CD4-positive, alpha-beta T cell (primary cell): ENCODE measurements at places on chromosomes 12 and 14. TPM values are rescaled to one million over a fixed set of nuclear protein-coding genes. Genes with fewer than 3 reads are reported as not detected.

DNA sequence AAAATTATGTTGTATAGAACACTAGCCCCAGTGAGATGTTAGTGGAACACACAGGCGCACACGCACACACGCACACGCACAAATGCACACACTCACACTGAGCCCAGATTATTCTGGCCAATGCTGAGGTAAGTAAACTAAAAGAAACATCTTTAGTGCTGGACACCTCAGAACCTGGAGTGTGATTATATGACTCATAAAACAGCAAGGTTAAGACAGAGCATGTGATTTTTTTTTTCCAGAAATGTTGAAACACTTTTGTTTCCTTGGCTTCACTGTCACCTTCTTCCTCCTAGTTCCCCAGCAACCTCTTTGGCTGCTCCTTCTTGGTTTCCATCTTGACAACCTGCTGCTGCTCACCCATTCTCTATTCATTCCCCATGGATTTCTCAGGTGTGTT lies 141.0 kb upstream of the ALG10B start:
- DNase-seq = no peak
- H3K36me3 ChIP-seq = no peaks in the 10 kb centered on the region
- no peaks in the 10 kb centered on the region for H3K4me1 ChIP-seq
- H3K27me3 ChIP-seq = peaks cover 3% of the 10 kb centered on the region

DNA sequence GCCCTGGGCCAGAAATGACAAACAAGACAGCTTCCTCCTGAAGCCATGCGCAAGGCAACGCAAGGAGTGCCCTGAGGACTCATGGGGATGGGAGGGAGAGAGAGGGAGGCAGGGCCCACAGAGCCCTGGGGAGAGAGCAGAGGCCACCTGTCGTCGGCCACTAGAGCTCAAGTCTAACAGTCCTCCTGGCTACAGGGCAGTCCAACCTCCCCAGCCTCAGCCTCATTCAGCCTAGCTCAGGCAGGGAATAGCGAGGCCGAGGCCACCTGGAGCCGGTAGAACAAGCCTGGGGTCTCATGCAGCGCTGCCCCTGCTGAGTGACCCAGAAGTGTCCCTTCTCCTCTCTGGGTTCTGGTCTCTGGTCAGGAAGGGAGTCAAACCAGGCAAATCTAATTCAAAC lies 69.5 kb downstream of the BCL11B start:
- peak overlapping the region; percentile 6 for H3K4me3 ChIP-seq
- H3K4me1 ChIP-seq = peaks cover 99% of the 10 kb centered on the region
- DNase-seq = no peak

Gene FAM161B
- total RNA-seq = 1.7 TPM

GRCh38 chr12:65308601-65309071 lies 30.2 kb downstream of the MSRB3 start:
- H3K4me3 ChIP-seq = no peak overlapping the region
- no peak for DNase-seq
- no peak overlapping the region for H3K27ac ChIP-seq
- H3K4me1 ChIP-seq = no peaks in the 10 kb centered on the region
- H3K27me3 ChIP-seq = no peaks in the 10 kb centered on the region

GRCh38 chr14:101457936-101458740 lies 103.2 kb upstream of the DIO3 start:
- H3K4me3 ChIP-seq = no peak overlapping the region
- H3K4me1 ChIP-seq = peaks cover 14% of the 10 kb centered on the region
- peaks cover 55% of the 10 kb centered on the region for H3K27me3 ChIP-seq
- H3K36me3 ChIP-seq = no peaks in the 10 kb centered on the region
- no peak for DNase-seq

Gene TMEM132C
- not detected for total RNA-seq

DNA sequence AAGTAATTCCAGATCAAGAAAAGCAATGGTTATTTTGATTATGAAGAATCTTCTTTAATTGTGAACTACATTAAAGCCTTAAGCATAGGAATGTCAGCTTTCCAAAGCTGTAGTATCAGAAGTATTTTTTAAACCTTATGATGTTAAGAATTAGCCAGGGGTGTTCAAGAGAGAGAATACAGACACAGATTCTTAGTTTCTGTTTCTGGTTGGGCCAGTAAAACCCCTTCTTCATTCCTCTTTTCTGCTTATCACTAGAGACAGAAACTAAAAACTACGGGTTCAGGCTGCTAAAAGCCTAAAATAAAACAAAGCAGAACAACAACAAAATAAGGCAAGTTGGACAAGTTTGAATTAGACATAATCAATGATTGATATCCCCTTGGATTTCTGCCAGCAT lies 38.2 kb downstream of the IFT43 start:
- H3K4me1 ChIP-seq = no peaks in the 10 kb centered on the region
- H3K27me3 ChIP-seq = no peaks in the 10 kb centered on the region
- DNase-seq = no peak
- no peak overlapping the region for H3K4me3 ChIP-seq
- peaks cover 8% of the 10 kb centered on the region for H3K36me3 ChIP-seq

Gene TRMT61A
- total RNA-seq = 9.8 TPM

Gene SRGAP1
- total RNA-seq = 0.03 TPM

- H3K4me1 ChIP-seq = no peaks in the 10 kb centered on the region
- no peak for DNase-seq
- peaks cover 10% of the 10 kb centered on the region for H3K36me3 ChIP-seq
- no peak overlapping the region for H3K4me3 ChIP-seq
- no peak overlapping the region for H3K27ac ChIP-seq
- no peaks in the 10 kb centered on the region for H3K27me3 ChIP-seq
Observed at GRCh38 chr12:109589240-109589590, 15.6 kb downstream of the MVK start.

GRCh38 chr12:77437206-77437605 lies 371.8 kb upstream of the E2F7 start:
- H3K4me3 ChIP-seq = no peak overlapping the region
- no peaks in the 10 kb centered on the region for H3K36me3 ChIP-seq
- H3K27me3 ChIP-seq = no peaks in the 10 kb centered on the region

Gene OVCH1
- not detected for total RNA-seq

DNA sequence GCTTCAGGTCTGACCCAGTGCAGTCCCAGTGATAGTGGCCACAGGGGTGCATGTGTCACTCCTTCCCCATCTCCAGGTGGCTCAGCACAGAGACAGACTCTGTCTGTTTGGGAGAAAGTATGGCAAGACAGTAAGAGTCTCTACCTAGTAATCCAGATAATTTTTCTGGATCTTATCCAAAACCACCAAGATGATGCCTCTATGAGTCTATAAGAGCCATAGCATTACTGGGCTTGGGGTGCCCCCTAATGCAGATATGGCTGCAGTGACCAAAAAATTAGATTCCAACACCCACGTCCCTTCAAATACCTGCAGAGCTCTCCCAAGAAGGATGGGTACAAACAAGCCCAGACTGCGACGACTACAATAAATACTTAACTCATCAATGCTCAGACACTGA lies 123.8 kb downstream of the GRIP1 start:
- no peak overlapping the region for H3K27ac ChIP-seq
- H3K36me3 ChIP-seq = no peaks in the 10 kb centered on the region
- H3K4me3 ChIP-seq = no peak overlapping the region

Gene KLRG1
- total RNA-seq = 8.4 TPM

Gene LMNTD1
- not detected for total RNA-seq

DNA sequence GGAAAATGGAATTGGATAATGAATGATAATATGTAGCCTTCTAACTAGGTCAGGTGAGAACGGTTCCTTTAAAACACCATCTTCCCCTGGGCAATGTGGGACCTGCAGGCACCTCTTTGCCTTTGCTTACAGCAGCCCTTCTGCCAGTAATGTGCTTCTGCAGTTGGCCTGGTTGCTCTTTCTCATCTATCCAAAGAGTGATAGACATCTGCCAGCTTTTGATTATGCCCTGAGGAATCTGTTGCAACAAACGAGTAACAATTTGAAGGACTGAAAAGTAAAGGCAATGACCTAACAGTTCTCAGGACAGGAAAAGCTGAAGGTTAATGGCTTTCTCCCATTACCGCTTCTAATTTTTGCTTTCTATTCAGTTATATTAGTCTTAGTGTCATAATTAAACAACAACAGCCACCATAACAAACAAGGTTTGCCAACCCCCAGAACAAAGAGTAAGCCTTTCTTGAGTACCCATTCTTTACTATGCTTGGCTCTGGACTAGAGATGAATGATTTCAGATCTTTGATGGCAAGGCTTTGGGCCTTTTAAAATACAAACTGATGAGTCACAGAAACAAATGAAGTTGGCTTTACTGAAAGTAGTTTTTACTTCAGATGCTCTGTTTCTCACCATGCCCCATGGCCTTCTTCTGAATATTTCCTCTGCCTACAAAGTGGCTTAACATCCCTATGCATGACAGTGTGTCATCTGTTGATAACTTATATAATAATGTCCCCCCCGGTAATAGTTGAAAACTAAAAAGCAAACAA lies 76.1 kb upstream of the KRR1 start:
- no peak overlapping the region for H3K27ac ChIP-seq
- no peak for DNase-seq
- H3K4me3 ChIP-seq = no peak overlapping the region

Gene SMIM41
- total RNA-seq = not detected

Gene CDC42BPB
- 7.6 TPM for total RNA-seq

Gene GPR162
- not detected for total RNA-seq

DNA sequence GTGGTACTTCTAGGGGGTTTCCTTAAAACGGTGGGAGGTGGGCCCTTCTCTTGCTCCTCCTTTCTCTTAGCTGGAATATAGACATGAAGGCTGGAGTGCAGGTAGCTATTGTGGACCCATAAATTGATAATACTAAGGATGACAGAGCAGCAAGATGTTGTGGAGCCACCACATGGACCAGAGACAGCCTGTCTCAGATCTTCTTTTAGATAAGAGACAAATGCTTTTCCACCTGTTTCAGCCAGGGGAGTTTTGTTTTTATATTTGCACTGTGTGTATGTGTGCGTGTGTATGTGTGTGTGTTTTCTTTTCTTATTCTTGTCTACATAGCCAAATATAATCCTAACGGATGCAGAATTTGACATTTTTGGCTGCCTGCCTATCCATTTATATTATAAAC lies 62.9 kb upstream of the HIF1A start:
- H3K27ac ChIP-seq = no peak overlapping the region
- no peak for DNase-seq
- H3K36me3 ChIP-seq = no peaks in the 10 kb centered on the region
- no peaks in the 10 kb centered on the region for H3K4me1 ChIP-seq
- no peaks in the 10 kb centered on the region for H3K27me3 ChIP-seq

Gene IFI27
- 1.7 TPM for total RNA-seq

Gene ARMH4
- not detected for total RNA-seq

Gene AQP2
- total RNA-seq = not detected

DNA sequence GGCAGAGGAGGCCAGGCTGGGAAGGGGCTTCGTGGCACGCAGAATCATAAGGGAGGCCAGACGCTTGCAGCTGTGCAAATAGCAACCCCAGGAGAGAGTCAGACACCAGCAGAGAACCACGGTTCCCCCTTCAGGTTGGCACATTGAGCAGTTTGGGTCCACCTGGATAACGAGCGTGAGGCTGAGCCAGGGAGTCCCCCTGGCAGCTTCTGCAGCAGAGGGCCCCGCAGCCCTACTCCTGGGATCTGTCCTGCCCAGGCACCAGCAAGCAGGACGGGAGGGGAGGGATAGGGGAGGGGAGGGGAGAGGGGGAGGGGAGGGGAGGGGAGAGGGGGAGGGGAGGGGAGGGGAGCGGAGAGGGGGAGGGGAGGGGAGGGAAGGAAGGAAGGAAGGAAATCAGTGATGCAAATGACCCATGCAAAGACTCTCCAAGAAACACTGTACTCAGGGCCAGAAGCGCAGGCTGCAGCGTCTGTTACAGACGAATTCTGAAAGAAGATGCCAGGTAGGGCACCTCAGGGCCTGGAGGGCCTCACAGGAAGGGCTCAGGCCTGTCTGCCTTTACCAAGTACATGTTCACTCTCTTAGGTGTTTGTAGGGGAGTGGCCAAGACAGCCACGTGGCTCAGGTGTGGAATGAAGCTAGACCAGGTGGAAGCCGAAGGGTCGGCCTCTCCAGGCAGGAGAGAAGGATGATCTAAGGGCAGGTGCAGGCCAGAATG lies 32.3 kb upstream of the MMP17 start:
- no peak overlapping the region for H3K27ac ChIP-seq
- no peak overlapping the region for H3K4me3 ChIP-seq
- DNase-seq = no peak
- no peaks in the 10 kb centered on the region for H3K27me3 ChIP-seq
- H3K36me3 ChIP-seq = peaks cover 74% of the 10 kb centered on the region
- no peaks in the 10 kb centered on the region for H3K4me1 ChIP-seq

DNA sequence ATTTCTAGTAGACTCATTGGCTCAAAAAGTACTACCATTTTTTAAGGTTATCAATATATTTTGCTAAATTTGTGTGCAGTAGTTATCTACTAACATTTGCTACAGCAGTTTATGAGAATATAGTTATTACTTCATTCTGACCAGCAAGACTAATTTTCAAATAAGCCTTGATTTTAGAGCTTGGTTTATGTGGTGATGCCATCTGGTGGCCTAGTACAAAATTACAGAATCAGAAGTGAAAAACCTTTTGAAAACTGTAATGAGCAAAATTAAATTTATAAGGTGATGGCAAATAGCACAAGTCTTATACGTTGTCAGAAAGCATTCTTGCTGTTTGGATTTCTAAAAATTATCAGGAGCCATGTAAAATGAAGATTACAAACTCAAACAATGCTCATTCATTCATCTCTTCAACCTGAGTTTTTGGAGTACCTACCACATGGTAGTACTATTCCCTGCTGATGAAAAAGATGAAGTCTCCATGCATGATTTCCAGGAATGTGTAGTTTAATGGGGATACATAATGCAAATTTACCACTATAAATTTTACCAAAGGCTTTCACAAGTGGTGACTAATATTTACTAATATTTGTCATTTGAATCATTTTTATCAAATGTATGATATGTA lies 51.0 kb downstream of the MAGOHB start:
- no peaks in the 10 kb centered on the region for H3K27me3 ChIP-seq
- no peak overlapping the region for H3K27ac ChIP-seq
- no peak overlapping the region for H3K4me3 ChIP-seq
- no peaks in the 10 kb centered on the region for H3K36me3 ChIP-seq
- H3K4me1 ChIP-seq = no peaks in the 10 kb centered on the region

- H3K4me3 ChIP-seq = no peak overlapping the region
- no peaks in the 10 kb centered on the region for H3K36me3 ChIP-seq
- H3K27me3 ChIP-seq = no peaks in the 10 kb centered on the region
- H3K4me1 ChIP-seq = peaks cover 4% of the 10 kb centered on the region
- no peak for DNase-seq
Observed at GRCh38 chr12:15575671-15576541, 213.3 kb downstream of the EPS8 start.

Gene ANG
- total RNA-seq = 0.92 TPM

- H3K4me3 ChIP-seq = no peak overlapping the region
- H3K27me3 ChIP-seq = no peaks in the 10 kb centered on the region
- no peaks in the 10 kb centered on the region for H3K36me3 ChIP-seq
- H3K4me1 ChIP-seq = no peaks in the 10 kb centered on the region
- no peak for DNase-seq
Observed at GRCh38 chr14:74048281-74048680, 29.1 kb downstream of the BBOF1 start.
